ENCODE measurements at places on chromosomes 16 and 17.

GRCh38 chr17:58323366-58324055 is 5.1 kb downstream of the TSPOAP1 start:
- DNase-seq = no peak

DNA sequence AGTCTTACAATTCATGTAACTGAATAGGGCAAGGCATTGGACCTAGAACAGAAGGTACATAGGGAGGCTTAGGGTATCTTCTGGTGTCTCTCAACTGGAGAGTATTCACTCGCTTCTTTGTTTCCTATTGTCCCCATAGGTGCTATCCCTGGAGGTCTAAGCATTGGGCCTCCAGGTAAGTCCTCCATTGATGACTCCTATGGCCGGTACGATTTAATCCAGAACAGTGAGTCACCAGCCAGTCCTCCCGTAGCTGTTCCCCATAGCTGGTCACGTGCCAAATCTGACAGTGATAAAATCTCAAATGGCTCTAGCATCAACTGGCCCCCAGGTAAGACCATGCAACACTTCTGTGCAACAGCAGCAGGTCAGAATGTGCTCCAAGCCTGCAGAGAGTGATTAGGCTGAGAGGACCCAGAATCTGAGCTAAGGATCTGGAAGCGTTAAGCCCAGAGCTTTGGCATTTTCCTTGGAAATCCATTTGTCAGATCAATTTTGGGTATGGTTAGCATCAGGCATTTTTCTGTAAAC is 35.7 kb downstream of the TMC6 start:
- DNase-seq = no peak

- DNase-seq = no peak
These were observed 12.0 kb downstream of the CYBC1 start for GRCh38 chr17:82438401-82439193.

DNA sequence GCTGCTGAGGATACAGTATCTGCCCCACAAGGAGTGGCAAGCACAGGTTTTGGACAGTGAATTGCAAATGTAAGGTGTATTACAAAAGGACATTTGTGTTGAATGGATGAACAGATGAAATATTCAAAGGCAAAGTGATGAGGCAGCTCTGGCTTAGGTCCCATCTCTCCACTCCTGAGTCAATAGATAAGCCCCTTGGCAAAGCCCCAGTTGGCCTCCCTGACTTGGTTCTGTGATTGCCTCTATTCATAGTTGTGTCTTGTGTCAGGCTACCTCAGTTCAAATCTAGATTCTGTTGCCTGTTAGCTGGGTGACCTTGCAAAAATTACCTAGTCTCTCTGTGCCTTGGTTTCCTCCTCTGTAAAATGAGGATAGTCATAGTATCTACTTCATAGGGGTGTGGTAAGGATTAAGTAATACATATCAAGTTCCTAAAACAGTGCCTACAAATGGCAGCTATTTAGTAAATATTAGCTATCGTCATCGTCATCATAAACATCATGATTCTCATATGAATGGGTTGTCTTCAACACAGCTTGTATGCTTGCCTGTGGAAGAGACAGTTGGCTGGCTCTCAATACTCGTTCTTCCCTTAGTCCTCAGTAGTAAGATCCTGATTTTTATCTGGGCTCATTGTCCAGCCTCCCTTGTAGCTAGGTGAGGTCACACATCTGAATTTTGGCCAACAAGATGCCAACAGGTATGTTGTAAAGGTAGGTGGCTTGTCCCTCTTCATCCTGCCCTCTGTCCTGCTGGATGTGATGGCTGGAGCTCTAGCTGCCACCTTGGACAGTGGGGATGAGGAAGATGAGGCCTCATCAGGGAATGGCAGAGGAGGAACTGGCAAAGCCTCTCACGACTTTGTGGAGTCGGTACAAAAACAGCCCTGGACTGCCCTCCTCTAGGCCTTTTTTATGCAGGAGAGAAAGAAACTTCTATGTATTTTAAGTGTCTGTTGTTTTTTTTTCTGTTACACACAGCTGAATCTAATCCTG is 2.1 kb upstream of the MFAP4 start:
- DNase-seq = no peak

DNA sequence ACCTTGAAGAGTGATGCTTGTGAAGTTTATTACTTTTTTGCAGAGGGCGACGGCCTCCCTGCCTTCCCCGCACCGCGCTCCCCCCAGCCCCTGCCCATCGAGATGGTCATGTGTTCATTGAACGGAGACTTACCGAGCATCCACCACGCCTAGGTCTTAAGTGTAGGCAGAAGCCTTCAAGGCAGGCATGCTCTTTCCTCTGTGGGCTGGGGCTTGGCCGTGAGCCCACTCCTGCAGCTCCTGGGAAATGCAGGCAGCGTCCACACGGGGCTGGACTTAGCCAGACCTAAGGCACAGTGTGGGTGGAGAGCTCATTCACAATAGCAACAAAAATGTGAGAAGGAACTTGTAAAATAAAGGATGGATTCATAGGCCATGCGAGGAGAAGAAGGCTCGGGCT is 19.2 kb downstream of the RNF213 start:
- DNase-seq = peak; percentile 3

GRCh38 chr17:72760368-72760767 is 332.1 kb downstream of the SLC39A11 start:
- no peak for DNase-seq

GRCh38 chr17:48843187-48843900 is 12.5 kb downstream of the CALCOCO2 start:
- no peak for DNase-seq
